ENCODE measurements at places on chromosomes 6 and 20.

- DNase-seq = no peak
Observed at GRCh38 chr20:48298851-48299484, 513.7 kb upstream of the SULF2 start.

GRCh38 chr20:62972845-62973745, 20.6 kb downstream of the SLC17A9 start:
- no peak for DNase-seq

DNA sequence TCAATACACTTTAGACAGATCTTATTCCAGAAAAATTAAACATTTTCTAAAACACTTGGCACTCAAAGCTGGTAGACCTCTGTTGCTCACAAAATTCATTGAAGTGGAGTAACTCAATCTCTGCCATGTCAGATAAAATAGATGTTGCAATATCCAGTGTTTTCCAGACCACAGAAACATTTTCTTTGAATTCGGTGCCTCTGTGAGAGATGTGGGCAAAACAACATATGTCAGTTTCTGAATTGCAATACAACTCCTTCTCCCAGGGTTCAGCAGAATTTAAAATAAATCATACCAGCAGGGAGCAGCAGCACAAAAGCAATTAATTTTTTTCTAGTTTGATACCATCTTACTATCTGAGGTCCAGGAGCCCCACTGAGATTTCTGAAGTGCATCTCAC, 11.3 kb upstream of the PKHD1 start:
- DNase-seq = no peak

GRCh38 chr6:1581120-1581991, 28.4 kb upstream of the FOXC1 start:
- DNase-seq = no peak

DNA sequence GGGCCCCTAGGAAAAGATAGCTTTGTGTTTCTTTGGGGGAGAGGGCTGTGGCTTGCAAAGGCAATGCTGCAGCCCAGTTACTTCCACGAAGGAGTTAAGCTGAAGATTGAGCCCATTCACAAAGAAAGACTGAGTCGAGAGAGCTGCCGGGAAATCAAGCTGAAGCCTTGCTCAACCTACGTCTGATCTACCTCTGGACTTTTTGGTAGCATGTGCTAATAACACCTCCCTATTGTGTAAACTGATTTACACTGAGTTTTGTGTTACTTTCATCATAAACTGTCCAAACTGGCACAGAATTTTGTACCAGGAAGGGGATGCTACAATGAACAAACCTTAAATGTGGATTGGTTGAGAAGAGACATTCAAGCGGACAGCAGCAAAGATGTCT, 23.5 kb downstream of the BANF2 start:
- no peak for DNase-seq

GRCh38 chr6:18457065-18457737, 70.1 kb downstream of the RNF144B start:
- DNase-seq = no peak

Measured in activated CD4-positive, alpha-beta memory T cell treated with anti-CD3 and anti-CD28 coated beads, Interleukin-2, amount 10 ng/mL, durations not matched to agents 7 days and 5 days (primary cell).